Caki2 (cell line): ENCODE measurements at places on chromosomes 2 and 18. TPM values are rescaled to one million over a fixed set of nuclear protein-coding genes. Genes with fewer than 3 reads are reported as not detected.

Gene PLCD4
- 4.3 and 11.9 TPM in 2 replicates for total RNA-seq

Gene VAMP8
- total RNA-seq = 2.0 and 3.4 TPM in 2 replicates

Gene UGT1A1
- total RNA-seq = 6.9 and 10.4 TPM in 2 replicates

Gene NMUR1
- total RNA-seq = not detected in 2 replicates

Gene USP34
- 13.9 and 34.4 TPM in 2 replicates for total RNA-seq

Gene CHRNG
- not detected in 2 replicates for total RNA-seq

Gene LBH
- 99.1 and 128 TPM in 2 replicates for total RNA-seq

Gene CPO
- 1.2 TPM in 1 of 2 replicates, not detected in the other for total RNA-seq

Gene GREB1
- 0.20 and 0.91 TPM in 2 replicates for total RNA-seq

Gene PRSS56
- total RNA-seq = not detected in 2 replicates

Gene SERPINB4
- total RNA-seq = not detected in 2 replicates

Gene EVX2
- not detected in 2 replicates for total RNA-seq

Gene FOXD4L1
- total RNA-seq = not detected in 2 replicates

Gene FRZB
- total RNA-seq = not detected in 2 replicates

Gene PJVK
- 0.64 and 4.7 TPM in 2 replicates for total RNA-seq

Gene RAPH1
- total RNA-seq = 1.9 and 14.3 TPM in 2 replicates

Gene ZRANB3
- total RNA-seq = 1.6 and 6.1 TPM in 2 replicates
